ENCODE measurements at places on chromosomes 3 and 15.

GRCh38 chr3:153621953-153622352 lies 459.9 kb downstream of the RAP2B start:
- peak; percentile 42 for DNase-seq

DNA sequence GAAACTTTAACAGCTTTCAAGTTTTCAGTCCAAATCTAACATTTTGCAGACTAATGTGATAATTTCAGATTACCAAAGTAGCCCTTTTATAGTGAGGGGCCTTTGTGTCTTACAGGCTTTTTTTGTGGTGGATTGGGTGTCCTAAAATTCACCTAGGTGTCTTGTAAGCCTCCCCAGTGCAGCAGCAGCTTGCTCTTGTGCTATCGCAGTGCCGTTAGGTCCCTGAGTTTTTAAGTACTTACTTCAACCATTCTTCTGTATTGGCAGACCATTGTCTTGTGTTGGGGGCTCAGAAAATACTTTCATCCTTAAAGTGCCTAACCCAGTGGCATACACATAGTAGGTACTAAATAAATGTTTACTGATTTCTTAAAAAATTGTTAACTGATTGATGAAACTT lies 2.1 kb downstream of the PDE8A start:
- DNase-seq = peak; percentile 29

DNA sequence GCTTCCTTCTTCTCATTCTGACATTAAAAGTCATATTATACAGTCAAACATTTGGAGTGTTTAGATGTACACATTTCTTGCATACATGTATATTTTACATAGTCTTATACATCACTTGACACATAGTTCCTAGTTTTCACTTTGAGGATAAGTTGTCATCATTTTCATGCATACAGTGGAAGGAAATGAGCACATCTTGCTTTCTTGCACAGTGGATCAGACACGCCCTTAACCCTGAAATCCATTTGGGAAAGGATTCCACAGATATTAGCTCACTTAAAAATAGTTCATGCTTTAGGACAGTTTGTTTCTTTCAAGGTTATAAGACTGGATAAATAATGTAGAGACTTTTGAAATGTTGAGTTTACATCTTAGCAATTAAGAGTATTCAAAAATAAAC lies 148.6 kb upstream of the MME start:
- DNase-seq = no peak

- DNase-seq = no peak
These were observed 1.3 kb downstream of the ABHD2 start for GRCh38 chr15:89089316-89090230.

- no peak for DNase-seq
These were observed 23.6 kb downstream of the UBE2E1 start for GRCh38 chr3:23829242-23829934.

DNA sequence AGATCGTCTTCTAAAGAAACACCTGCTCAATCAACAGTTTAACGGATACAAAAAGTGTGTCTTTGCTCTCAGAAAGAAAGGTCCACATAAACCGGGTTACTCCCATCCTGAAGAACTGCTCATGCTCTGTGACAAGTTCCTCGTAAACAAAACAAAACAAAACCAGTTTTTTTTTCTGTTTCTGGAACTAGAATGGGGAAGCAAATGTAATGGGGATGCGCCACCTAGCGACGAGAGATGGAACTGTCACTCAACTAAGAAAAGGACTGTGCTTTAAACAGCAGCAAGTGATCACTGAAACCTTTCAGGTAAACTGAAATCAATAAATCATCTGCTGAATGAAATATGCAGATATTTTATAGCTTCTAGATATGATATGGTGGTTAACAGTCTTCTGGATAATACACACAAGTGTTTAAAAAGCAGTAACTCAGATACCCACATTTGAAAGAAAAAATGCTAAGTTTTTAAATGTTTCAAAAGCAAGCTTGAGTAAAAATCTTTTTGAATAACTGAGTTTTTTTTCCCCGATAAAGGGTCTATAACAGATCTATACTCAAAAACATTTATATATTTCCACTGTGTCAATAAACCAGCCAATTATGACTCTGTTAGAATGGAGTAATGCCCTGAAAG lies 10.9 kb downstream of the TM2D3 start:
- peak; percentile 91 for DNase-seq

DNA sequence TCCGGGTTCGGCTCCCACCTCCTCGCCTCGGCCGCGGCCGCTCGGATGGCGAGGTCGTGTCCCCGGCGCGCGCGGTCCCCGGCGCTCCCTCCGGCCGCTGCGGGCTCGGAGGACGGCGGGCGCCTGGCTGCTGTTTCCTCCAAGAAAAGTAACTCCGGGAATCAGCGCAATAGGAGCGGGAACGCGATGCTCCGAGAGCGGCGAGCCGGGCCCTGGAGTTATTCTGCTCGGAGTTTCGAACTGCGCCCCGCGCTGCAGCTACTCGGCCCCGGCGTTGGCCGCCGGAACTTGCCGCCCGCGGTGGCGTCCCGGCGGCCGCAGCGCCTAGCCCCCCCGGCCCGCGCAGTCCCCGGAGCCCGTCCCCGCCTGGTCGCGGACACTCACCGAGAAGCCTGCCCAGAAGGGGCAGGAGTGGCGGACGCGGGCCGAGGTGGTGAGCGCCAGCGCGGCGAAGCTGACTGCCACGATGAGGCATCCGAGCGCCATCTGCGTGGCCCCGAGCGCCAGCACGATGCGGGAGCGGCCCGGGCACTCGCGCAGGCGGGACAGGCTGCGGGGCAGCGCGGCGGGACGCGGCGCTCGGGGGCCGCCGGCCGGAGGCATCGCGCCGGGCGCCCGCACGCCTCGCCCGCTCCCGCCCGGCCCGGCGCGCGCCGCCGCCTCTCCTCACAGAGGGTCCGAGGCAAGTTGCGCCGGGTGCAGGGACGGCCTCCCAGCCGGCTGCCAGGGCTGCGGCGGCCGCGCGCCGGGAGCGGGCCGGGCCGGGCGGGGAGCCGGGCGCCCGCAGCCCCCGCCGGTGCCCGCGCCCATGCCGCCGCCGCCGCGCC lies 251.9 kb downstream of the TJP1 start:
- peak; percentile 17 for DNase-seq

DNA sequence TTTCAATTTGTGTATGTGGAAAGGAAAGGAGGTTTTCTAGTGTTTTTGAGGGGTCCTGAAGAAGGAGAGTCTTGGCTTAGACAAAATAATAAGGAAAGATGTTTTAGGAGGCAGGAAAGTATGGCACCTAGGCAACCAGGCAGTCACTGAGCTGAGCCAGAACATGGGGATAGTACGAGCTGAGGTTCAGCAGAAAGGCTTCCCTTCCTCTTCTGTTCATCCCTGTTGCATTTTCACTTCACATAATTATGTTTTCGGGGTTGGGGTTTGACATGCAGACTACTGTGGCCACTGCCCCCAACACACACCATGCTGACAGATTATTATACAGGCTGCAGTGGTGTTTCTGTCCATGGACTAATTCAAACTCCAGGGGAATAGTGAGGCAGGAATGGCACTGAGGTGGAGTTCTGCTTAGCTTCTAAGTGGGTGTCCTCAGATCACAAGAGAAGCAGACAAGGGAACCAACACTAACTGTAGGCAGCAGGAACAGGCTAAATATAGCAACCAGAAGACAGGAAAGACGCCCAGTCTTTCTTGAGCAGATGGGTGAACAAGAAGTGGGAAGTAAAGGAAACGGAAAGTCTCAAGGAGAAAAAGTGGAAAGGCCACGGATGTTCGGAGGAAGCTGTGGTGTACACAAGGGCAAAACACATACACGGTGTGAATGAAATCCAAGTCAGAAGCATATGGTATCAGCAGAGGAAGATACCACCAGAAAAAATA lies 305.8 kb downstream of the PLCL2 start:
- DNase-seq = no peak

DNA sequence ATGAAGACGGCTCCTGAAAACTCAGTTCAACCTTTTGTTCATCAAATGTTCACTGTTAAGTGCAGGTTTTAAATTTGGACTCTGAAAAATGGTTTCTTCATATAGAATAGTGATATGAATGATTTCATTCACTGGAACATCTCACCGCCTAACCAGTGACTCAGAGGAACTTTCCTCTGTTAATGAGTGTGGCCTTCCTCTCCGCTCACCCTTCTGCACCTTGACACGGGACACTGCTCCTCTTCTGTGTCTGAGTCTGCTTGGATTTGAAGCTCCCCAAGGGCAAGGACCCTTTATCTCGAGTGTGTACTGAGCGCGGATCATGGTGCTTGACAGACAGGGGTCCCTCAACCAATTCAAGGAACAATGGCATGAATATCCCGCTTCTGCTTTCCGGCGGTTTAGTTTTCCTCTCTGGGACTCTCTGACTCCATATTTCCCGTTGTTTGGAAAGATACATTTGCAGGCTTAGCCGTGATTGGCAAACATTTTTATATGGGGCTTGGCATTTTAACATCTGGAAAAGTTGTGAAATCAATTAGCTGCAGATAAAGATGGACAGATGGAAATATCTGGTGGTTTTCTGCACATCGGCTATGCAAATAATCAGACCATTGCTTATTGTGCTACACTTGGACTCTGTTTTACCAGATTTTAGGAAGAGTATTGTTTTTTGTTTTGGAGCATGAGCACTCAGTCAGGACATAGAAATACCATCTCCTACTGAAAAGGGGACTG lies 20.9 kb downstream of the KBTBD8 start:
- DNase-seq = peak; percentile 11

GRCh38 chr3:46719044-46719565 lies 1.4 kb upstream of the PRSS50 start:
- DNase-seq = no peak

DNA sequence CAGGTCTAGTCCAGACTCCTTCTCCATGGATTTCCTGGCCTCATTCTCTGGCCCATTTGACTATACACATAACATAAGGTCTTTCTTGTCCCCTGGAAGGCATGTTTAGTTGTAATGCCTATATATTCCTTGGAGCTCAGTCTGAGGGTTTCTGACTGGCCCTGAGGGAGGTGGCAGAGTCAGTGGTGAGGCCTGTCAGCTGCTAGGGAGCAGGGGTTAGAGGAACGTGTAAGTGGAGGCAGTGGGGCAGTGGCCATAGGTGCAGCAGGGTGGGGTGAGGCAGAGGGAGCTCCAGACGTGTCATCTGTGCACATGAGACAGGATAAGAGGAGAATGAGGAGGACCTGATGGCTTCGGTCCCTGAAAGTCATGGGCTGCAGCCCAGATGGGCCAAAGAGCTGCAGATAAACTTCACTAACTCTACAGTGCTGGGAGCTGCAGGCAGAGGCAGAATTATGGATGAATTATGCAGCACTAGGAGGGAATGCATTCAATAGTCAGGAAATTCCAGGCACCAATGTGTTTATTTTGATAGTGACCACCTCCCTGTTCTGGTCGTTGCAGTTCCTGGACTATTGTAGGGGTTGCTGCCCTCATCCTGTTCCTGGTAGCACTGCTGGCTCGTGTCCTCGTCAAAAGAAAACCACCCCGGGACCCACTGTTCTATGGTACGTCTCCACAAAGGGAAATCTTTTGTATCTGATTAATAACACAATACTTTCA lies 4.9 kb downstream of the TM6SF1 start:
- DNase-seq = peak; percentile 94

- DNase-seq = peak; percentile 34
These were observed 19.8 kb upstream of the NUDT16 start for GRCh38 chr3:131361464-131362421.

DNA sequence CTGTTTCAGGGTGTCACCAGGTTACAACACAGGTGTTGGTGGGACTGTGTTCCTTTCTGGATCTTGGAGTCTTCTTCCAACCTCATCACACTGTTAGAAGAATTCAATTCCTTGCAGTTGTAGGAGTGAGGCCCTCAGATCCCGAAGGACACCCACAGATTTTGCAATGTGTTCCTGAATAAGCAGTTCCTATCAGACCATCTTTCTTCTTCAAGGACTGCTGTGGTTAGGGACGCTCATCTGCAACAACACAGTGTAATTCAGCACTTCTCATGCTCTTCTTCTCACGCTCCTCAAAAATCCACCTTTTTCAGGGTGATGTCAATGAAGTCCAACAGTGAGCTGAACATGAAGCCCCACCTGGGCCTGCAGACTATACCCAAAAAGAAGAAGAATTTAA lies 18.8 kb downstream of the TM2D3 start:
- no peak for DNase-seq

DNA sequence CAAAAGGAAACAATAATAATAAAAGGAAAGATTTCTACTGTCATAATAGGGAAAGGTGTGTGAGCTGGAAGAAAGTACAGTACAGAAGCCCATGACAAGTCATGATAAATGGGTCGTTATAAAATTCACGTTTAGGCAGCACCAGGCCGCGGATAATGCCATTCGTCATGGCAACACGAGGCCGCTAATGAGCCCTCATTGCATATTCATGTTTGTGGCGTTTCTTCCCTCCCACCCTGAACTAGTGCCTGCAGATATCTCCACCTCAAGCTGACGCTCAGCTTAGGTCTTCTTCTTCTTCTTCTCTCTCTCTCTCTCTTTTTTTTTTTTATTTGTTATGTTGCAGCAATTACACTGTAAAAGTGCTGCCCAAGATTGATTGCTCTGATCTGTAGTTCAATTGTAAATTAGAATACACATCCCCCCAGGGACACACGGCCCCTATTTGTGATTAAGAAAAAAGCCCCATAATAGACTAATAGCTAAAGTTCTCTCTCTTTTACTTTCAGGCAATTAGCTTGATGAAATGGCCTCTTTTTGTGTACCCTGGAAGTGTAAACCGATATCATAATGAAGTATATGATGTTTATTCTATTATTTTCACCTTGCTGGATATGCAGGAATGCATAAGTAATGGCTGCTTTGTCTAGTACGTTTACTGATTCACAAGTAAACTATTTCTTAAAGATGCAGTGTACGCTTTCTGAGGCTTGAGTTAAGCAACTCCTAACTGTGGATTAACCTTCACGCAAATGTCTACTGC lies 61.9 kb upstream of the NR2F2 start:
- no peak for DNase-seq

DNA sequence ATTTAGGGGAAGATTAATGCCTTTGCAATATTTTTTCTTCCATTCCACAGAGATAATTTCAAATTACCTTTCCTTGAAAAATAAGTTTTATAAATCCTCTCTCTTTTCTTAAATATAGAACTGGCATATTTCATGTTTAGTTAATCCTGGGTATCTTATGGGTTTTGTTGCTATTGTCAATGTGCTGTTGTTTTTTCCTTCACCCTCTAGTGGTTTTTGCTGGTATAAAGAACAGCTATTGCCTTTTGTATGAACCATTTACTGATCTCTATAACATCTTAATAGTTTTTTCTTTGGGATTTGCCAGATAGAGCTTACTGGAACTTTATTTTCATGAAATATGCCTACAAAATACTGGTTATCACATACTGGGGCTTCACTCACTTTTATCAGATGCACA lies 359.6 kb upstream of the DPPA4 start:
- DNase-seq = no peak

DNA sequence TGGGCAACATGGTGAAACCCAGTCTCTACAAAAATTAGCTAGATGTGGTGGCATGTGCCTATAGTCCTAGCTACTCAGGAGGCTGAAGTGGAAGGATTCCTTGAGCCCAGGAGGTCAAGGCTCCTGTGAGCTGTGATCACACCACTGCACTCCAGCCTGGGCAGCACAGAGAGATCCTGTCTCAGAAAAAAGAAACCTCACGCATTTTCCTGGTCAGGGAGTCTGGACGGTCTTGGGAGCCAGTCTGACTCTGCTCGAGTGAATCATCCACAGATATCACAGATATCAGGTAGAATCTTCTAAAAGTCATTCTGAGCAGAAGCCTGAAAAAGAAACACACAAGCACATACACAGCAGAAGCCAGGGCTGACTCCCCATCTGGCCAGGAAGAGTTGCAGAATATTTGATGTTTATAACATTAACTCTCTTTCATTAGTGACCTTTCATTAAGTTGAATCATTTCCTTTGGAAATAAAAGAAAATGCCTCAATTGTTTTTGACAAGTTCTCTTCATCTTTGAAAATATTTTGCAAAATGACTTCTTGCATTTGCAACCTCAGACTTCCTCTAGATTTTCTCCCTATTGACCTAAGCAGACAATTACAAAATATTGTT lies 56.5 kb upstream of the ABHD17C start:
- peak; percentile 32 for DNase-seq

Measured in dermis blood vessel endothelial cell (primary cell).